ENCODE measurements at places on chromosomes 12 and 14.
A peak's percentile ranks its signal among the peaks of the same experiment; 100 is the strongest.

GRCh38 chr12:78099806-78100205, 269.1 kb downstream of the NAV3 start:
- DNase-seq = no peak

DNA sequence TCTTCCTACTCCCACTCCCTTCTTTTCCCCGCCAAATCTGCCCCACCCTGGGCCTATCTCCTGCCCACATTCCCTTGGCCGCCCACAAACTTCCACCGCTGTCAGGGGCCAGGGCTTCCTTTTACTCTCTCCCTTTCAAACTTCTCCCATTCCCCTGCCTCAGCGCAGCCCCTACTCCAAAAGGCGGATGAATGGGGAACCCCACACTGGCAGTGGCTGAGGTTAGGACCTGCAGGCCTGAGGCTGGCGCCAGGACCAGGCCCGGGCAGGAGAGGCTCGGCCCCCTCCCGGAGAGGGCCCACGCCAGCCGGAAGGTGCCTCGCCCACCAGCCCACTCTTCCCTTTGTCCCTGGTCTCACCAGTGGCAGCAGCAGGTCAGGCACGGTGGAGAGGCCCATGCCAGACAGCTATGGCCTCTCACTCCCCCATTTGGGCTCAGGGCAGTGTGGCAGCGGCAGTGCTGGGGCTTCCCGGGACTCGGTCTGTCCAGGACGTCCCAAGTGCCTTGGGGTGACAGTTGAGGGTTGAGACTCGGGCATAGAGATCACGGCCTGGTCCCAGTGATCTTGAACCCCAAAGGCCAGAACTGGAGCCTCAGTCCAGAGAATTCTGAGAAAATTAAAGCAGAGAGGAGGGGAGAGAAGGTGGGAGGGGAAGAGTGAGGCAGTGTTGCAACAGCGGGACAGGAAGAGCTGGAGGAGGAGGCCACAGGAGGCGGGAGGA, at the start of gene TNFRSF1A:
TSS of gene TNFRSF1A (minus strand) at position 660 of the 723 bp plus-strand sequence. CDS start at position 398, 262 bp downstream.
- peak; percentile 42 for DNase-seq

- no peak for DNase-seq
Measured at GRCh38 chr14:100409651-100410050, 86.5 kb downstream of the SLC25A47 start.

- no peak for DNase-seq
Measured at GRCh38 chr14:60328583-60328982, 79.6 kb downstream of the PPM1A start.

GRCh38 chr14:105876829-105877228, 350.4 kb downstream of the TMEM121 start:
- no peak for DNase-seq

DNA sequence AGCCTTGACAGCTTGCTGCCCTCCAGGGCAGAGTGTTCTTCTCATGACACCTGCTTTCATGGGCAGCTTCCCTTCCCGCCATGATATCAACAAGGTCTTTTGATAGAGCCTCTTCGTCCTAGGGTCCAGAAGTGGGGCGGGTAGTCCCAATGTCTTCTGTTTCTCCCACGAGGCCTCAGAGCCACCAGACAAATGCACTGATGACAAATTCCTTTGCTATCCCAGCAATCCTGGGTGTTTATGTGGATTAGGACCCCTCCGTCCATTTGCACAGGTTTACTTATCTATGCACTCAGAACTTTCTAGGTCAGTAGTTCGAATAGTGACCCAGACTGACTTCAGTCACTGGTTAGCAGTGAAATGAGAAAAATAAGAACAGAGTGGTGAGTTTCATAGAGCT, 52.6 kb upstream of the PRMT8 start:
- DNase-seq = no peak

GRCh38 chr12:14394317-14395073, 29.0 kb downstream of the ATF7IP start:
- DNase-seq = no peak

DNA sequence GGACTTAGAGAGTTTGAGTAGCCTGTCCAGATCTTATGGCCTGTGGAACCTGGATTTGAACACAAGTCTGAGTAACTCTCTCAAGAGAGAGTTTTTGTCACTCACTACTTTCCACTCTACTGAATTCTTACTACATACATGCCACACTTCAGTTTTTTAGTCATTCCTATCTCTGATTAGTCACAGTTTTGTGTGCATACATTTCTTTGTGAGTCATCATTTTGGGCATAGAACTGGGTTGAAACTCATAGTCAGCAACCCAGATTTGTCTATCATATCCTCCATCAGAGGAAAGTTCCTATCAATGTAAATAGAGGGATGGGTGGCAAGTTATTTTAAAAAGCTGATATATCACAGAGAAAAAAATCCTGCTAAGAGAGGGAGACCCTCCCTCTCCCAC, 42.9 kb downstream of the FLRT2 start:
- DNase-seq = no peak

GRCh38 chr14:91749868-91750267, 18.0 kb upstream of the CATSPERB start:
- DNase-seq = no peak

DNA sequence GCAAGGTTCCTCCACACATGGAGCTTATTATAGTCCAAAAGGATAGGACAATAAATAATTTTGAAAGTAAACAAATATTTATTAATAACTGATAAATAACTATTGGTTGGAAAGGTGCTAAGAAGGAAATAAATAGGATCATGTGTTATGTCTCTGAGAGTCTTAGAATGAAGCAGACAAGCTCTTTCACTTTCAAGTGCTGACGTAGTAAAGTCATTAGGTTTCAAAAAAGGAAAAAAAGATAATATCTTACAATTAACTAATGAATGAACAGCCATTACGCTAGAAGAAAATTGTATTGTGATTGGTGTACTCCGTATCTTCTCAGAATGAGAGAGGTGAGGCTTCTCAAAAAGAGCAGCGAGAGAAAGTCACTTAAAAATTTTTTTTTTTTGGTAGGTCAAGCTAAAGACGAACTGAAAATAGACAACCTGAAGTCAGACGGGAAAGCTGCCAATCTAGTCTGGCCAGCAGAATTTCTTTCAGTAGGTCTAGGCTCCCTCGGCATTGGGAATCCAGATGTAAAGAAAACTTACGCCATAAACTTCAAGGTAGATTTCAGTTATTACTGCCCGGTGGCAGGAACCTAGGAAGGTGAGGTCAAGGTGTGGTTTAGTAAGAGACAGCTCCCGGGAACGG, 583 bp upstream of the LEMD3 start:
- no peak for DNase-seq

- no peak for DNase-seq
Measured at GRCh38 chr14:39488600-39488999, 56.4 kb upstream of the FBXO33 start.

- no peak for DNase-seq
Measured at GRCh38 chr14:71815110-71815509, 117.1 kb upstream of the RGS6 start.

GRCh38 chr12:107094183-107094448, 767 bp upstream of the CRY1 start:
- DNase-seq = no peak

- no peak for DNase-seq
Measured at GRCh38 chr12:122610207-122610606, 83.2 kb downstream of the KNTC1 start.

- DNase-seq = peak; percentile 17
Measured at GRCh38 chr12:96237465-96238077, 43.4 kb downstream of the ELK3 start.

GRCh38 chr12:112759786-112760185, 31.8 kb upstream of the RPH3A start:
- no peak for DNase-seq

DNA sequence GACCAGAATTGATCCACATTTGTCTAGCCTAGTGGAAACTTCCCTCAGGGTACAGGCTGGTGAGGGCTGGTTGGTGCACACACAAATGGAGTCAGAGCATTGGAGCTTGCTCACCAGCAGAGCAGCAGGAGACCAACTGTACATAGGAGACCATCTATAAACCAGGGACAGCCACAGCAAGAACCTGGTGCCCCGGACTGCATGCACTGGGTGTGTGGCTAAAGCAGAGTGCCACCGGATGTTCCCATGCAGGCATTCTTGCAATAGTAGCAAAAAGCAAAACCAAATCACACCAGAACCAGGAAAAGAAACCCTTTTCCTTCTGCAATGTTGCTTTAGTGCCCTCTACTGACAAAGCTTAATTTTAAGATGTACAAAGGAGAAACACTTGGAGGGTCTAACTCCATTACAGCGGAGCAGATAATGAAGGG, 136.4 kb downstream of the MDGA2 start:
- no peak for DNase-seq

- no peak for DNase-seq
Measured at GRCh38 chr12:466039-466438, 6.3 kb downstream of the B4GALNT3 start.

GRCh38 chr12:111441107-111441928, 35.6 kb downstream of the SH2B3 start:
- DNase-seq = no peak

DNA sequence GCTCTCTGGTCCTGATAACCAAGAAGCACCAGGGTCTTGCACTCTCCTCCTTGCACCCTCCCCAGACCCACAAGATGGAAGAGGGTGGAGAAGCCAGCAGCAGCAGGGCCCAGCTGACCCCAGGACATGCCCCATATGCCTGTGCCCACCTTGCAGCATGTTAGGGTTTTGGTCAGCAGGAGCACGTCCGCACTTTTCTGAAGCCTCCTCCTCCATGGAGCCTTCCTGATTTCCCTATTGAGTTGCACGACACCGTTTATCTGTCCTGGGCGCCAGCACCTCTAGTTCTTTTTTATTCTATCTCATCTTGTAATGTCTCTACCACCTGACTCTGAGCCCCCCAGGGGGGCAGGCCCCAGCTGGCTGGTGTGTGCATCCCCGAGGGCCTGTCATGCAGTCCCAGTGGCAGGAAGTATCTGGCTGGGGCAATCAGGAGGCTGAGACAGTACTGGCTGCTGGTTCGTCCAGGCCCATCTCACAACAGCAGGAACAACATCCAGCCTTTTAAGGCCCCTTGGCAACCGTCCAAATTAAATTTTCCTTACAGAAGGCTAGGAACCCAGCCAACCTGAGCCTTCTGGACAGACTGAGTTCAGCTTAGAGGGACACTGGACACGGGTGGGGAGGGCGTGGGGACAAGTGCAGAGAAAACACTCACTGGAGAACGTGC, 39.6 kb downstream of the CCDC85C start:
- no peak for DNase-seq

DNA sequence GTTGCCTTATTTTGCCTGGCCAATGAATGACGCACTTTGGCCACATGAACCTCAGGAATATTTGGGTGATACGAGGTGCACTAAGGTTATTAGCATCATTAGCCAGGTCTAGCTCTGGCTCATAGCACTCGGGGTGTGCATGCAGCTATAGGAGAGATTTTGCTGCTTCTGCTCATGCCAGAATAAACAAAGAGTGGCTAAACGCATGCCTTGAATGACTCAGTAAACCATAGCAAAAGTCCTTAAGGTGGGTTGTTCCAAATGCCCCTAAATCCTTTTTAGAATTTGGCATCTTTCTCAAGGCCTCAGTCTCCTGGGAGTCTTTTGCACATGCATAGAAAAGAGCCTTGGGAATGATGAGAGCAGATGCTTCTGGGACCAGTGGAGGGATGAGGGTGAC, 343.7 kb upstream of the FKBP4 start:
- DNase-seq = no peak

- peak; percentile 66 for DNase-seq
Measured at GRCh38 chr14:64636208-64636979, 67.8 kb upstream of the PLEKHG3 start.

DNA sequence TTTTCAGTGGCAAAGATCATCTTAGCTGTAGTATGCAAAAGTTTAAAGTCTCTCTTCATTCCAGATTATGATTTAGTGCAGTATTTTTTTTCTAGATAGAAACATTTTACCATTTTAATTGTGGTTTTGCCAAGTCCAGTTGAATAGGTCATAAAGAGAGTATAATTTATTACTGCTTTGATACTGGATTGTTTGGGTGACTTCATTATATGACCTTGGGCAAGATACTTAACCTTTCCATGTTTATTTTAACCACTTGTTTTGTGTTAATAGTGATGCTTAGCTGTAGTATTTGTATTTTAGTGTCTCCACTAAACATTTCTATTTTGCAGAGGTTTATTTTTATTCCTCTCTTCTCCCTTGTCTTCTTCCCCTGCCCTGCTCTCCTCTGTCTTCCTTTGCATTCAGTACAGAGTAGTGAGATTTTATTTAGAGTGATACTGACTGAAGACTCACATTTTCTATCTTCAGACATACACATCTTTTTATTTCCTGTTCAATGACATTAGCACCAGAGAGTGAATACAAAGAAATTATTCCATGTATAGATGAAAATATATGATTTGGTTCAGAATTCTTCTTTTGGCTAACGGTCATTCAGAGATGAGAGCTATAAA, 215.2 kb downstream of the ERC1 start:
- DNase-seq = no peak

DNA sequence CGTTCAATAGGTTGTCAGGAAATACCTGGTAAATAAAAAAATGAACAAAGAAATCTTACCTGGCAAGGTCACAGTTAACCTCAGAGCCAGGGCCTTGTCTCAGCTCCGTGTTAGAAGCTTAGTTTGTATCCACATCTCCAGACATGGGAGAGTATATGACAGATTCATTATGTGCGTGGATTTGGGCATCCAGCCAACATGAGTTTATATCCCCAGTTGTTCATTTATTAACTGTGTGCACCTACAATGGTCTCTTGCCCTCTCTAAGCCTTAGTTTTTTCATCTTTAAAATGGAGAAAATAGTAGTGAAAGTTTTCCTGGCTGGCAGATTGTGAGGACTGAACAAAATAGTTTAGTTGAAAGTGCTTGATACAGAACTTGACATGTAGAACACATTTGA, 437.8 kb downstream of the NPAS3 start:
- DNase-seq = no peak

DNA sequence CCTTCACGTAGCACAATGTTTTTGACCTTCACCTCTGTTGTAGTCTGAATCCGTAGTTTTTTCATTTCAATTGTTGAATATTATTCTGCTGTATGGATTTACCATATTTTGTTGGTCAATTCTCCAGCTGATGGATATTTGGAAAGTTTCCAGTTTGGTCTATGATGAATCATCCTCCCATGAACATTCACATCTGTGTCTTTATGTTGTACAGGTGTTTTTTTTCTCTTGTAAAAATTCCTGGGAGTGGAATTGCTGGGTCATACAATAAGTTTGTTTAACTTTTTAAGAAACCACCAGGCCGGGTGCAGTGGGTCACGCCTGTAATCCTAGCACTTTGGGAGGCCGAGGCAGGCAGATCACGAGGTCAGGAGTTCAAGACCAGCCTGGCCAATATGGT, 36.7 kb upstream of the GNG2 start:
- no peak for DNase-seq

GRCh38 chr12:5318874-5319273, 113.0 kb upstream of the NTF3 start:
- DNase-seq = no peak

DNA sequence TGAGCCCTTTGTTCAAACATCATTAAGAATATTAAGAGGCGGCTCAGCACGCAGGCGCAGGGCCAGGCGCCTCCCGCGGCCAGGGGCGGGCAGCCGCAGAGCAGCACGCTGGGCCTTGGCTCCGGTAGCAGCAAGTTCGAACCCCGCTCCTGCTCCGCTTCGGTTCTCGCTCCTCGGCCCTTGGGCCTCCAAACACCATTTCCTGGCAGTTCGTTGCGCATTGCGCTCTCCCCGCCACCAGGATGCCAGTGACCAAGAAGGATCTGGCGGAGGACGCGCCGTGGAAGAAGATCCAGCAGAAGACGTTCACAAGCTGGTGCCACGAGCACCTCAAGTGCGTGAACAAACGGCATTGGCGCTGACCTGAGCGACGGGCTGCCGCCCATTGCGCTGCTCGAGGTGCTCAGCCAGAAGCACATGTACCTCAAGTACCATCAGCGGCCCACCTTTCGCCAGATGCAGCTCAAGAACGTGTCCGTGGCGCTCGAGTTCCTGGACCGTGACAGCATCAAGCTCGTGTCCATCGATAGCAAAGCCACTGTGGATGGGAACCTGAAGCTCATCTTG, 6.9 kb upstream of the ACVRL1 start:
- no peak for DNase-seq

- DNase-seq = no peak
Measured at GRCh38 chr12:122244565-122245371, 18.9 kb upstream of the DIABLO start.

Data from stimulated activated CD4-positive, alpha-beta T cell treated with anti-CD3 and anti-CD28 coated beads, Interleukin-12 subunit alpha, Interleukin-12 subunit beta, amount 100 ng/mL, for 4 hours (primary cell).